ENCODE measurements at places on chromosomes 12 and 14.
A peak's percentile ranks its signal among the peaks of the same experiment; 100 is the strongest.

DNA sequence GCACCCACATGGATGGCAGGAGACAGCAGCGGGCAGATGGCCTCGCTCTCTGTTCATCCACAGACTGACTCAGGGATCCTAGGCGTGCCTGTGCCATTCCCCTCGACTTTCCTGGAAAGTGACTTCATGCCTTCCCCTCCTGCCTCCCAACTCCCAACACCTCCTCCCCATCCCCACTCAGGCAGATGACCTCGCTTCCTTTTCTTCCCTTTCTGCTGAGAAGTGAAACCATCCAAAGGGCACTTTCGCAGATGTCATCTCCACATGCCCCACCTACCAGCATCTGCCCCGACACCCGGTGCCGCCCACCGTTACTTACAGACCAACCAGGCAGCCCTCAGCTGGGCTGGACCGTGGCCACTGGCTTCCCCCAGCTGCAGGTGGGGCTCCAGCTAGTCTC is 29.6 kb downstream of the BEGAIN start:
- no peak for DNase-seq

DNA sequence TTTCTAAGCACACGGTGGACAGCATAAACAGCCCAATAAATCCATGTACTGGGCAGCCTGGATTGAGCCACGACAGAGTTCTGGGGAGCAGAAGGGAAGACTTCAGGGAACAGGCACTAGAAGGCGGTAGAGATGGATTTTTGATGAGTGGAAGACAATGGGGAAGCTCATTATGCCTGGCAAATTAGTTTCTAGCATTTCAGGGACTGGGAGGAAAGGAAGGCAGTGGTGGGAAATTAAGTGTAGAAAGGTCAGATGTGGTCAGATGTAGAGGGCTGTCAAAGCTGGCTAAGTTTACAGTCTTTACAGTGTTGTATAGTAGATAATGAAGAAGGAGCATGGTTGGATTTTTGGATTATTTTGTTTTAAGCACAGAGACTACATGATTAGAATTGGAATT is 9.2 kb downstream of the EGLN3 start:
- DNase-seq: no peak

DNA sequence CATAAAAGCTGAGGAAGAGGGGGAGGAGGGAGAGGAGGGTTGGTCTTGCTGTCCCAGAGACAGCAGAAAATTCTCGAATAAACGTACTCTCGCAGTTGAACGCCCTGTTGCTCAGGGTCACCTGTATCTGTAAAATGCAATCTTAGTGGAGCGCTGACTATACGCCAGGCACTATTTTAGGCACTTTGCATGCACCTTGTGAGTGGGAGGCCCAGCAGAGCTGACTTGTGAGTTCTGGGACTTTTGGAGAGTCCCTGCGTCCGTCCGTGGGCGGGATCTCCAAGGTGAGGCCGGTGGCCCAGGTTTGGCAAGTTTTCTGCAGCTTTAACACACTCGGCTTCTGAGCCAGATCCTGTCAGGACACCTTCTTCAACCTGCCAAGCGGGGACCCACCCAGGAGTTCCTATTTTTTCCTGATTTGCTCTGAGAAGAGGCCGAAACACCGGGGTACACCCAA is 32.5 kb upstream of the PLEKHG6 start:
- no peak for DNase-seq

GRCh38 chr12:58961906-58962305 is 41.6 kb upstream of the LRIG3 start:
- DNase-seq: peak; percentile 73

- peak; percentile 25 for DNase-seq
These were observed 126.9 kb downstream of the GPHN start for GRCh38 chr14:66634876-66635275.

DNA sequence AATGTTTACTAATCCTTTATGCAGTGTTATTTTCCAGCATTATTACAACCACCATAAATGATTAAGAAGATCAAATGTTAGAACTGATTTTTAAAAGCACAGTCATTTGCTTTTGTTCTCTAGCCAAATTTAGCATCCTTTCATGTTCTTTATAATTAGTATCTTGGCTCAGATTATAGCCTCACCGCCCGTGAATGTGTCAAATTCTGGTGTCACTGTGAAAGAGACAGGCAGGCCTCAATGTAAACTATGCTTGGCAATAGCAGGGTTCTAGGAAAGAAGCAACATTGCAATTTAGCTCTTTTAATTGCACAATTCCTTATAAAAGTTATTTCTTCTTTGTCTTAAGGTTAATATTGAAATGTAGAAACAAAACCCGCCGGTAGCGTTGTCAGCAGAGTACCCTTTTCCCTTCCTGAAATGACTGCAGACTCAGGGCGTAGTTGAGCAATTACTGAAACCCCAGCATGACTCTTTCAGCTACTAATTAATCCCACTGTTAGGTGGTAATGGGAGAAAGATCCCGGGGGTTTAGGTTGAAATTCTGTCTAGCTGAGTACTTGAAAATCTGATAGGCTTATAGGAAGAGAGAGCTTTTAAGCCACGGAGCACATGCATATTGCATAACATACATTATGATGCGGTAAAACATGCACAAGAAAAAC is 1600.5 kb upstream of the SEL1L start:
- no peak for DNase-seq

GRCh38 chr14:30162066-30162465 is 234.4 kb upstream of the PRKD1 start:
- no peak for DNase-seq

- DNase-seq: no peak
These were observed 84.8 kb downstream of the FBXL14 start for GRCh38 chr12:1509413-1510052.

DNA sequence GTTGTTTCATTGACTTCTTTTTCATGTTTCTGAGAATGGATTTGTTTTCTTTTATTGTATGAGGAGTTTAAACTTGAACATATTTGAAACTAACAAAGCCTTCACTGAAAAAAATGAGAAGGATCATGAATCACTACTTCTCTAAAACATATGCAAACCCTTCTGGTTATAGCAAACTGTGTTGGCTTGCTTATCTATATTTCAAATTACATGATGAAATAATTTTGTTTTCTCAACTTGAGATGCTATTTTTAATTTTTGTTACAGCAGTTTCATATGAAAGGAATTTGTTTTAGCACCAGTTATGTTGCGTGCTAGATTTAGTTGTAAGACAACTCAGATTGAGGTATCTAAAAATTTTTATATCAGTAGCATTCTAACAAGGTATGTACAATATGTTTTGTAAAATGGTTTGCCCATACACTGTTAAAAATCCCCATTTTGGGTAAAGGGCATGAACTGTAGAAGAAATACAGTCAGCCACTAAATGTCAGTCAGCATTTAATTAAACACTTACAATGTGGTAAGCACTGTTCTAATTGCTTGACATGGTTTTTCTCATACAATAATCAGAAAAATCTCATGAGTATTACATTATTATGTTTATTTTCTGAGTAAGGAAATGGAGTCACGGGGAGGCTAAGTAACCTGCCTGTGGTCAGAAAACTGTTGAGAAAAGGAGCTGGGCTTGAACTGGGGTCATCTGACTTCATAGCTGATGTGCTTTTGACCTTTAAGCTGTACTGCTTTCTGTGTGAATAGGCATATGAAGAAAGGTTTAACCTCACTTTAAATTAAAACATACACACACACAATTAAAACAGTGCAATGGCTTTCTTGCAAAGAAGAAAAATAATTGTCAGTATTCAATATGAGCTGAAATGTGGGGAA is 105.7 kb downstream of the PLEKHA5 start:
- DNase-seq: peak; percentile 60

- no peak for DNase-seq
These were observed 122.9 kb upstream of the PCED1B start for GRCh38 chr12:46956451-46957035.

DNA sequence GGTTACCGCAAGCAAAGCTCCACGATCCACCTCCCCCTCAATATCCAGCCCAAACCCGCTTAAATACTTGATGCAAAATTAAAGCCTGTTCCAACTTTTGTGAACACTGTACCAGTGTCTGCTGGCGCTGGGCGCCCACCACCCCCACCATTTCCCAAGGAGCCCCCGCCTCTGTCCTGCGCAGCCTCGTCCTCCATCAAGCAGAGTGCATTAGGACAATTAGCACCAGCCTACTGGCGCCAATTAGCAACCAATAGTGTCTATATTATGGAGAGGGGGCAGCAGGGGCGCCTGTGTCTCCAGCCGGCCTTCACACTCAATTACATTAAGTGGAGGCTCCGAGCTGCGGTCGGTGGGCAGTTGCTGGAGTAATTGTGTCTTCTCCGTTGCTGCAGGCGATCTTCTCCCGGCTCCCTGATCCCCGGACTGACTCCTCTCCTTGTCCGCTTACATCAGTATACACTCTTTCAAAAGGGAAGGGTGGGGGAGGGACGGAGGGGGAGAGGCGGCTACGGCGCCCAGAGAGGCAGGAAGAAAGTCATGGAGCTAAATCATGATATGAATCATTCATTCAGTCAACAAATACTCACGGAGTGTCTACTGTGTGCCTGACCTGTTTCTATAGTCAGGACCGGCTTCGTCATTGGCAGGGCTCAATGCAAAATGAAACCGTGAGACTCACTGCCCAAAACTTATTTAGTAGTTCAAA is 707.3 kb downstream of the MED13L start:
- DNase-seq: no peak

GRCh38 chr14:24673059-24673458 is 39.1 kb upstream of the GZMB start:
- DNase-seq: no peak

All from fibroblast of pulmonary artery (primary cell).